ENCODE measurements at places on chromosomes 6 and 20.

- DNase-seq = no peak
Observed at GRCh38 chr6:80466981-80467380, 360.5 kb downstream of the BCKDHB start.

DNA sequence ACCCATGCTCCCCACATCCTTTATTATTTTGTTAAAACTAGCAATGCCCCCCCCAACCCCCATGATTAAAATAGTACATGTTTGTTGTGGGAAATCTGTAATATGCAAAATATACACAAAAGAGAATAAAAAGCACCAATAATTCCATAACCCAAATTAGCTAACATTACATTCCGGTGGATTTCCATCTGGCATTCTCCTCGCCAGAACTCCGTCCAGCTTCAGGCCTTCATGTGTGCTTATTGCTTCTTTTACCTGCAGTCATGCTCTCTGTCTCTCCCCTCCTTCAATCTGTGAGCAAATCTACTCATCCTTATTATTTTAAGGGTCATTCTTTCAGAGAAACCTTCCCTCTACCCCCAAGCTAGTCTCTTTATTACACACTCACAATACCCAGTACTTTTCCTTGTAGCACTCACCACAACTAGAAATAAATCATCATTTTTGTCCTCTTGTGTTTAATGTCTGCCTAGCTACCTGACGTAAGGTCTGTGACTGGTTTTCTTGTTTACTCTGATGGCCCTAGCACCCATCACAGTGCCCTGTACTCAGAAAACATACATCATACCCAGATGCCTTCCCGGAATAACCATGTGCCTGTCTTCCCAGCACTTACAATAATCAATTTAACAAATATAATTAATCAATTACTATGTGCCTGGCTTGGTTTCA is 25.6 kb upstream of the IER3 start:
- no peak for DNase-seq

DNA sequence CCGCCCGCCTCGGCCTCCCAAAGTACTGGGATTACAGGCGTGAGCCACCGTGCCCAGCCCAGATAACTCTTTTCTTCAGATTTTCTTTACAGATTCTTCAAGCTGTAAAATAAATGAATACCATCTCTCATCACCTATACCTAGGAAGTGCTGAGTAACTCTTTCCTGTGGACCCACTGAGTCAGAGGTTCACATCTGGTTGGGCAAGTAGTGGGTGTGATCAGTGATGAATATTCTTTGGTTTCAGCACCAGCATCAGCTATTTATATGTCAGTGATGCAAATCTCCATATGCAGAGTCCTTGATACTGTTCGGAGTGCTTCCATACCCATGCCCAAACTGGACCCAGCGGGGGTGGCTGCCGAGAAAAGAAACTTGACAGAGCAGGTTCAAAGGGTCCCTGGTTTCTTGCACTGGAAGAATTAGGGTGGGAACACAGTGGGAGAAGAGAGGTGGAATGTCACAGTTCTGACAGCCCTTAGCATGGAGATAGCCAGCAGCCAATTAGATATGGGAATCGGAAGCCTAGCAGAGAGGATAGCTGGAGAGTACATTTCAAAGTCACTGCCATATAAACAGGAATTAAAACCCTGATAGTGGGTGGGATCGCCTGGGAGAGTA is 64.9 kb upstream of the DDR1 start:
- DNase-seq = no peak

DNA sequence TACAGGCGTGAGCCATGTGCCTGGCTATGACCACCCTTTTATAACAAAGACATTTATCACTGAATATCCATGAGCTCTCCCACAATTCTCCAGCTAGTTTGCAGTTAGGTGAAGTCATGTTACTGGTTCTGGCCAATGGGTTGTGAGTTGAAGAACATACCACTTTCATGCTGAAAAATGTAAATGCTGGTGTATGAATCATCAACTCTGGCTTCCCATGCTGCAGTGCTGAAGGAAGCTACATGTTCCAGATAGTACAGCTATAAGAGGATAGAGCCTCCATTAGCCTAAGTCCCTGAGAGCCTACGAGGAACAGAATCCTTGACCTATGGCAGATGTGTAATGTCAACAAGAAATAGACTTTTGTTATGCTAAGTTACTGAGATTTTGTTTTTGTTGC is 180.4 kb downstream of the BTBD9 start:
- DNase-seq = no peak

DNA sequence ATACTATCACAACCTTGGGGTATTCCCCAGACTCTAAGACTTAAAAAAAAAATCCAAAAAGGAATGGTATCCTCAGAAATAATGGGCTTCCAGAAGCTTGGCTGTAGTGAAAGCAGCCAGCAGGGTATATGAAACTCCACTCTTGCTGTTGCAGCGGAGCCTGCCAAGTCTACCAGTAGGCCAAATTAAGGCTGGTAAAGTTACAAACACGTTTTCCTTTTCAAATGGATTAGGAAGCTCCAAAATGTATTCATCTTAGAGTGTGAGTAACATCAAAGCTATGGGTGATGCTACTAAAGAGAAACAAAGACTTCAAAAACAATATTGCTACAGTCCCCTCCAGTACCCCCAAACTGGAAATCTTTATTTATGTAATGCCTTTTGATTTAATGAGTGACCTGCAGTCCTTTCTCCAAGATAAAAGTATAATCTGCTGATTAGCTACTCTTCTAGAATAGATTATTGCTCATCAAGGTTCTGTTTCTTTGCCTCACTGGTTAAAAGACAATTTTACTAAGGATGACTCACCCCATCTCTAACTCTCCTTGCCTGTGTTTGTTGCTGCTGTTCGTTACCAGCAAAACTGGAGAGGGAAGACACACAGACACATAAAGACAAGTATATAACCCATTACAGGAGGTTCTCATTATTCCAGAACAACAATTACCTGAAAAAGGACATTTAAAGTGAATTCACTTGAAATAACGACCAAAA is 84.9 kb downstream of the BTBD9 start:
- DNase-seq = peak; percentile 34

DNA sequence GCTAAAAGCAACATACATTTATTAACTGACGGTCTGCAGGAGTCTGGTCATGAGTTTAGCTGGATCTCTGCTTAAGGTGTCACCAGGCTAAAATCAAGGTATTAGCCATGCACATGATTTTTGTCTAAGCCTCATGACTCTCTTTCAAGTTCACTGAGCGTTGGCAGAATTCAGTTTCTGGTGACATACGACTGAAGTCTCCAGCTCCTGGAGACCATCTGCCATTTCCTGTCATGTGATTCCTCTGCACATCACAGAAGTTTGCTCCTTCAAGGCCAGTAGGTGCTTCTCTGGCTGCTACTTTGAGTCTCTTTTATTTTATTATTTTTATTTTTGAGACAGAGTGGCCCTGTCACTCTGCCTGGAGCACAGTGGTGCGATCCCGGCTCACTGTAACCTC is 148.4 kb upstream of the EYA4 start:
- DNase-seq = no peak

- DNase-seq = no peak
Observed at GRCh38 chr20:33790566-33790965, 20.6 kb upstream of the CHMP4B start.

- DNase-seq = no peak
Observed at GRCh38 chr6:29813809-29814208, 13.8 kb upstream of the HLA-G start.

GRCh38 chr20:35523298-35523888 is 6.1 kb downstream of the C20orf173 start:
- peak; percentile 47 for DNase-seq

DNA sequence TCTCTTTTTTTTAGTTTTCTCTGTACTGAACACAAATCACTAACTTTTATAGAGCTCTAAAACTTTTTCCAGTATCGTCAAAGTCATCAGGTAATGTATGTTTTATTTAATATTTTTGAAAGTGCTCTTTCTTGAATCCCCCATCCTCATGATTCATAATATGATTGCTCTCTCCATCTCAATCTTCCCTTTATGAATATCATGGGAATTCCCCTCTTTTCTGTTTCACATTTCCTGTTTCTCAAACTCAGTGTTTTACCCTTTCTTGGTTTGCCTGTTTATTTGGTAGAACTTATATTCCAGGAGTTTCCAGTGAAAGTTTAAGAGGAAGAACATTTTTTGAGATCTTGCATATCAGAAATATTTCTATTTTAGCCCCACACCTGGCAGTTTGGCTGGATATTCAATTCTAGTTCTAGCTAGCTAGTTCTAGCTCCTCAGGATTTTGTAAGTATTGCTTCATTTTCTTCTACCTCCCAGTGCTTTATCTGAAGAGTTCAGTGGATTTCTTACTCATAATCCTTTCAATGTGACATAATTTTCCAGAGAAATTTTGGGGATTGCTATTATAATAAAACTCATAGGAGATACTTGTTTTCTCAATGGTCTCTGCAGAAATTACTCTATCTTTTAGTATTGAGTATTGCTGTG is 6.1 kb upstream of the C6orf58 start:
- no peak for DNase-seq

GRCh38 chr6:16028966-16029365 is 99.9 kb upstream of the MYLIP start:
- DNase-seq = no peak

DNA sequence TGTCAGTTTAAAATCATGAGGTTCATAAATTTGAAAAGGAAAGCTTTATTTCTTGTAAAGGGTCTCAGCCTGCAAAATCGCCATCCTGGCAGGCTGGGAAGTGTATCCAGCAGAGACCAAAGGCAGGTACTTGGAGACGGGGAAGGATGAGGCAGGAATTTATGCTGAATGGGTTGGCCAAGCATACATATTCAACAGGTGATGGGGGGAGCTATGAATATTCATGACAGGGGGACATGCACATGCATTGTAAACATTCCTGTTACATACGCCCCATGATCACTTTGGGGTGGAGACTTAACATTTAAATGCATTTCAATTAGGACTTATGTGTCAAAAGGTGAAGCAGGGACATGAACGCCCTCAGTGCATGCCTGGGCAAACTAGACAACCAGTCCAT is 9.8 kb upstream of the SLC22A1 start:
- no peak for DNase-seq
